Left renal cortex interstitium (tissue), 4 donors: ENCODE measurements at places on chromosomes 3 and 15. TPM values are rescaled to one million over a fixed set of nuclear protein-coding genes. Genes with fewer than 3 reads are reported as not detected.

DNA sequence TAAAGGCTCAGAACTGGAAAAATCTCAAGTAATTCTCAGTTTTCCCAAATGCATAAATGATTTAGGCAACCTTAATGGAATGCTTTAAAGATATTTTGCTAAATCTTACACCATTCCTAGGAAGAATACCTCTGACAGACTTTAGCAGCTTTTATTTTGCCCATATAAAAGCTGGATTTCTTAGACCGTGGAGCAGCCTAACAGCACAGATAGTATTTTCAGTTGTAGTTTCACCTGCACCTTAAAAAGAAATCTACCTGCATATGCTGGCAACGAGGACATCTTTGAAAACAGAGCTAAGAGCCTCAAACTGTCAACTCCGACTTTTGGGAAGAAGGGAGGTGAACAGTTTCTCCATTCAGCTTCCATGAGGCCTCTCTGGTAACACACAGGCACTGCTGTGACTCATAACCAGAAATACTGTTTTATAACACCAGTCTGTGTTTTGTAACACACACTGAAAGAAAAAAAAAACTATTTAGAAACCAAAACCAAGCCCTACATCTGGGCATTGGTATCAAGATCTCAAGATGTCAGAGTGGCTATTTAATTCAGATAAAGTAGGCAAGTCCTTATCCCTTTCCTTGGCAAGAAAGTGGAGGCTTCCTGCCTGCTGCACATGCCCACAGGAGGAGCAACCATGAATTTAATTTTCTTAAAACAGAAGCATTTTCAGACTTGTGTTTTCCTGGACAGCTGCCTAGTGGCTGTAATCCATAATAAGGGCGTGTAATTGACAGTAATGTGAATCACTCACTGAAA lies 181.5 kb upstream of the ICE2 start:
- DNase-seq, result no peak

DNA sequence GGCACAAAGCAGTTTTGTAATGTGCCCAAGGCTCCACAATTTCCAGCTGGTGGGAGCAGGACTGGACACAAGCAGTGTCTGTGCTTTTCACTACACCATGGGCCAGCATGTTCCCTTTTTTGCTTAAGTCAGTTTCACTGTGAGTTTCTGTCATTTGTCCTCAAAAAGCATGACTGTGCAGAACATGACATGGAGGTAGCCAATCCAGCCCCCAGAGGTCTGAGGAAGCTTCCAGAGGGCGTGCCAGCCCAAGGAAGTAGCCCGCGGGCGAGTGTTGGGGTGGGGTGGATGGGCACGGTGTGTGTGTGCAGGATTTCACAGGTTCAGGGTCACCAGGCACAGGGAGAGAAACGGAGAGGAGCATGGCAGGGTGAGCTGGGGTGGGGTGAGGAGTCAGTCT lies 8.0 kb upstream of the EEFSEC start:
- DNase-seq, result no peak

DNA sequence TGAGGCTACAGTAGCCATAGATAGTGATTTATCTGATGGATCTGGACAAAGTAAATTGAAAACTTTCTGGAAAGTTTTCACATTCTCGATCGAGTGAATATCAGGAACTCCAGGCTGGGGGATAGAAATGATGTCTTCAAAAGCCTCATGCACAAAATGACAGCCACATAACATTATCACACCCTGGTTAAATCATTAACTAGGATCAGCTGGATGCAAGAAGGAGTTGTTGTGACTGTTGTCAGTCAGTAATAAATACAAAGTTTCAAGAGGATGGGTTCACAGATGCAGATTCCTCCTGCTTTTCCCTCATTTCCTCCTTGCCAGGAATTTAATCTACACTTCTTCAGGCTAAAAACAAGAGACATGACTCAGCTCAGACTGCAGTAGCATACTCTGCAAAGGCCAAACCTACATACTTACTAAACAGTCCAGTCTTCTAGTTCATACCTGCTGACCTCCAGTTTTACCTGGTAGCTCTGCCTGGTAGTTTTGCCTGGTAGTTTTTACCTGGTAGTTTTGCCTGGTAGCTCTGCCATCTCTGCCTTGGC lies 40.9 kb downstream of the C2CD4A start:
- DNase-seq, result no peak

- DNase-seq, result no peak
Measured at GRCh38 chr15:74213858-74214284, 11.3 kb upstream of the STRA6 start.

Gene MINDY2
- 27.2 TPM for polyA plus RNA-seq

- no peak for DNase-seq
Measured at GRCh38 chr3:172305974-172306373, 142.3 kb downstream of the GHSR start.

GRCh38 chr3:162538906-162539305 lies 1042.3 kb downstream of the OTOL1 start:
- no peak for DNase-seq

Gene ACKR2
- polyA plus RNA-seq, result 1.8 TPM

GRCh38 chr3:100698736-100699135 lies 10.6 kb upstream of the TFG start:
- no peak for DNase-seq

Gene ZNF502
- polyA plus RNA-seq, result 16.2 TPM

- DNase-seq, result no peak
Measured at GRCh38 chr3:71110385-71111222, 472.9 kb downstream of the FOXP1 start.

DNA sequence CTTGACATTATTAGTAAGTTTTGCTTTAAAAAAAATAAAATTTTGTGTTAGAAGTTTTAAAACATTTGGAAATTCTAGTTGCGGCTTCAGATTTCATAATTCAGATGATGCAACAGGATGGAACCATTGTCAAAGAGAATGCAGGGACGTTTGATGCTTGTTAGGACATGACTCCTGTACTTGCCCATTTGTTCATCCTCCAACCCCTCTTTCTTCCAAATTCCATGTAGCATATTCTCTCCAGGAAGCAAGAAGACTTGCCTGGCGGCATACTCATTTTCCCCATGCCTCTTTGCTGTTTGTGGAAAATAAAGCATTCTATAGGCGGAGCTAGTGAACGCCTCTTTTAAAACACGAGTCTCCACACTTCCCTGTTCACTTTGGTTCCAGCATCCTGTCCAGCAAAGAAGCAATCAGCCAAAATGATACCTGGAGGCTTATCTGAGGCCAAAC lies at the start of gene CSTA:
Gene CSTA, plus strand, starts transcription at position 378 of the 453 bp plus-strand sequence. Its CDS starts 45 bp downstream, at position 423.
- DNase-seq, result no peak

GRCh38 chr3:72489901-72490300 lies 358.3 kb downstream of the SHQ1 start:
- DNase-seq, result no peak

- no peak for DNase-seq
Measured at GRCh38 chr15:41951571-41951970, 20.8 kb downstream of the EHD4 start.

- DNase-seq, result no peak
Measured at GRCh38 chr3:118495206-118495605, 539.4 kb downstream of the IGSF11 start.
